ENCODE measurements at places on chromosomes 3 and 15. TPM values are rescaled to one million over a fixed set of nuclear protein-coding genes. Genes with fewer than 3 reads are reported as not detected.
A peak's percentile ranks its signal among the peaks of the same experiment; 100 is the strongest.

DNA sequence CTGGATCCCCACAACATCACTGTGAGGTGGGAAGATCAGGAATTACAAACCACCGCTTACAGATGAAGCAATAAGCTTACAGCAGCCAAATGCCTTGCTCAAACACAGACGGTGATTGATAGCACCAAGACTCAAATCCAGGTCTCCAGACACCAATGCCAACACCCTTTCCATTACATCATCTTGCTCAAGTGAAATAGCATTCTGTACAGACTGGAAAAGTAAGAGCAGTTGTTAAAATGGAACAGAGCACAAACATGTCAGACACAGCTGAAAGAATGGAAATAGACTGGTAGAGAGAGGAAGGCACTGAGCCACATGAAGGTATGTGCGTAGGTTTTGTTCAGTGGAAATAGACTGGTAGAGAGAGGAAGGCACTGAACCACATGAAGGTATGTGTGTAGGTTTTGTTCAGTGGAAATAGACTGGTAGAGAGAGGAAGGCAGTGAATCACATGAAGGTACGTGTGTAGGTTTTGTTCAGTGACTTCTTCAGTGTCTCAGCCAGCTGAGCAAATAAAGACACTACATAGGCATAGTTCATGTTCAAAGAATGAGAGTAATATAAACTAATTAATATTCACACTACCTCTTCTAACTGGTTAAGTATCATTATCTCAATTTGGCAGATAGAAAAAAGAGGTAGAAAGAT, 15.6 kb downstream of the CLDN1 start:
- DNase-seq, result no peak

DNA sequence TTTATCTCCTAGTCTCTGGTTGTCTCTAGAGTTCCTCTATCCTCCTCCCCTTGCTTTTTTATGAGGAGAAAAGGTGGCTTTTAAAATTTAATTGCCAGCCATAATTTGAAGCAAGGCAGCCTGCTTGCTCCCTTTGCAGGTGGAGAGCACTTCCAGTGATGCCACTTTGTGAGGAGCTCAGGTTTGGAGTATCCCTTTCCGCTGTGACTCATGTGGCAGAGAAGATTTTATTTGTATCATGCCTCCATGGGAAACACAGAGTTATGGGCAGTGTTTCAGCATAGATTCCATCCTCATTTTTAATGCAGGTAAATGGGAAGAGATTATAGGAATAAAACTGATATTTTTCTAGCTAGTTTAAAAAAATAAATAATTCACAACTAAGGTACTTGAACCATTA, 7.0 kb downstream of the PPM1L start:
- DNase-seq, result no peak

Gene FAM240A
- polyA plus RNA-seq, result not detected

GRCh38 chr3:95134693-95135413, 1072.0 kb downstream of the NSUN3 start:
- DNase-seq, result no peak

Gene IMPG2
- polyA plus RNA-seq, result 0.10 TPM

- DNase-seq, result no peak
These were observed 11.1 kb downstream of the ISG20 start for GRCh38 chr15:88649753-88650551.

GRCh38 chr3:60931452-60931851, 319.8 kb downstream of the FHIT start:
- no peak for DNase-seq

- no peak for DNase-seq
These were observed 177.7 kb downstream of the SMAD6 start for GRCh38 chr15:66879531-66880368.

- DNase-seq, result peak; percentile 87
These were observed 22.5 kb downstream of the POPDC2 start for GRCh38 chr3:119637679-119638477.

GRCh38 chr3:127497676-127498075, 92.9 kb downstream of the TPRA1 start:
- DNase-seq, result no peak

Gene ST8SIA2
- polyA plus RNA-seq, result not detected

GRCh38 chr3:48709051-48709461, 8.0 kb downstream of the IP6K2 start:
- no peak for DNase-seq

DNA sequence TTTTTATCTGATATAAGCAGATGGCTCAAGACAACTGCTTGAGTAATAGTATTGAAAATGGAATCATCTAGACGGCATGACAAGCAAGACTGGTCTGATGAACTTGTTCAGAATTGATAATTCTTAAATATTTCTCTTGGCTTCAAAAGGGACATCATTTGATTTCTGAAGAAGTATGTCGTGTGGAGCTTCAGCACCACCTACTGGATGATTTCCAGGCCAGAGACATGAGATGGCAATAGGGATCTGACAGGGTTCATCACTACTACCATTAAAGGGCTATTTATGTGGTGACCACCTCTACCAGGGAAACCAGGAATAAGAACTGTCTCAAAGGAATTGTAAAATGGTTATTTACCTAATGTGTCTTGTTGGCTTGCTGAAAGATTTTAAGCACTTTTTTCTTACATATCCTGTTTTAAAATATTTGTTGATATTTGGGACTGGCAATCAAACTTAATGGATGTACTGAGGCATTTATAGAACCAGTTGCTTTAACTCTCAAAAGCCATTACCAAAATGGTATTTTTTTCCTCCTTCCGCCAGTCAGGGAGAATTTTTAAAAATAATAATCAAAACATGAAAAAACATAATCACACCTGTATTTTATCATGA, 99.5 kb upstream of the FAM98B start:
- no peak for DNase-seq

Gene SLC28A1
- polyA plus RNA-seq, result not detected

DNA sequence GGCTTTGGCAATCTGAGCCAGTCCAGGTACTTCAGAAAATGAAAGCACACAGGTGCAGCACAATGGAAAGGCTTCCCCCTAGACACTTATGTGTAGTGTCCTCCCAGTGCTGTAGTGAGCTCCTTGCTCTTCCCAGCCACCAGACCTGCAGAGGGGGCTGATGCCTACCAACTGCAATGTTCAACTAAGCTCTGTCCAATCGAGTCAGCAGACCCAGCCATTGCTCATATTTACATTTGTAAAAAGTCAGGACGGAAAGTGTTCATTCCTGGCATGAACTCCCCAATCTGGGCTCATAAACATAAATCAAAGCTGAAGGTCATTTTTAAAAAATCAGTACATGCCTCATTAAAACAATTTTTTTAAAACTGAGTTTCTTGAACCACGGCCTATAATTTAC, 73.0 kb downstream of the FOXP1 start:
- DNase-seq, result no peak

DNA sequence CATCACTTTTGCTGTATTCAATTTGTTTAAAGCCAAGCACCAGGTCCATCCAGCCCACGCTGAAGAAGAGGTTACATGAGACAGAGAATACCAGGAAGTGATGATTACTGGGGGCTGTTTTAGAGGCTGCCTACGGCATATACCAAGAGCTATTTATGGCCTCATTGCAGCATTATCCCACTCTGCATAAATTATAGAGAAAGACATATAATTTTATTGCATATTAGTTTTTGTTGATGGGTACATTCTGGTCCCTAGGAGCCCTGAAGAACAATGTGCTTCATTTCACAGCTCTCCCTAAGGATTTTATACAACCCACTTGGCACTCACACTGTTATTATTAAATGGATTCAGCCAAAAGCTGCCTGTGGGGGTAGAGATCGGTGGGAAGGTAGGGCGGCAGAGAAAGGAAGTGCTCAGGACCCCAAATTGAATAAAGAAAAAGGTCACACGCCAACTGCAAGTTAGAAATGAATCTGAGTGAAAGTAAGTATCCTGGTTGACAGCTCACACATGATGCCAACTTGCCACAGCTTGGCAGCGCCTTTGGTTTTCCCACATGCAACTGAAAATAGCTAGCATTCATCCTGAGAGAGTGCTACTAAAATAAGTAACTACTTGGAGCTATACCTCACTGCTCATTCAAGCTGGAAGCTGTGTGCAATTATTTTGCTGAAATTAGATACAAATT, 73.7 kb downstream of the CCNL1 start:
- no peak for DNase-seq

GRCh38 chr3:65996589-65996988, 42.1 kb downstream of the MAGI1 start:
- DNase-seq, result no peak

Gene EOMES
- not detected for polyA plus RNA-seq

DNA sequence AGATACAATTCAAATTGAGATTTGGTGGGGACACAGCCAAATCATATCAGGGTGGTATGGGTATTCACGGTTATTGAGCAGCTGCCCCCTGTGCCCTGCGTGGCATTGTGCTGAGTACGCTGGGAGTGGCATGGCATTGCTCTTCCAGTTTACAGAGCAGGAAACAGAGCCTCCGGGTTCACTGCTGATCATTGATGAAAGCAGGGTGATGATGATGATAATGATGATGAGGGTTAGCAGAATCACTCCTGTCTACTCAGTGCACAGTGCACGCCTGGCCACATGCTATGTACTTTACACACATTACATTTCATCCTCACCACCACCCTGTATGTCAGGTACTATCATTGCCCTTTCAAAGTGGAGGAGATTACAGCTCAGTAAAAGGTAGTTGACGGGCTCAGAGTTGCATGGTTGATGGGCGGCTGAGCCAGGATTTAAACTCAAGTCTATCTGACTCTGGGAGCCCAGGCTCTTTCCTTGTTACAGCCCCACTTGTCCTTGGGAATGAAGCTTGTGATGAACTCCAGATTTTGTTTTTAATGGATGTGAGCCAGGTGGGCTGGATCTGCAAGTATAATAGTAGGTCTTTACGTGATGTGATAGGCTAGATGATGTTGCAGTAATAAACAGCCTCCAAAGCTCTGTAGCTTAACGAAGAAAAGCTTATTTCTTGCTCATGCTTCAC, 87.6 kb upstream of the MYZAP start:
- DNase-seq, result no peak

DNA sequence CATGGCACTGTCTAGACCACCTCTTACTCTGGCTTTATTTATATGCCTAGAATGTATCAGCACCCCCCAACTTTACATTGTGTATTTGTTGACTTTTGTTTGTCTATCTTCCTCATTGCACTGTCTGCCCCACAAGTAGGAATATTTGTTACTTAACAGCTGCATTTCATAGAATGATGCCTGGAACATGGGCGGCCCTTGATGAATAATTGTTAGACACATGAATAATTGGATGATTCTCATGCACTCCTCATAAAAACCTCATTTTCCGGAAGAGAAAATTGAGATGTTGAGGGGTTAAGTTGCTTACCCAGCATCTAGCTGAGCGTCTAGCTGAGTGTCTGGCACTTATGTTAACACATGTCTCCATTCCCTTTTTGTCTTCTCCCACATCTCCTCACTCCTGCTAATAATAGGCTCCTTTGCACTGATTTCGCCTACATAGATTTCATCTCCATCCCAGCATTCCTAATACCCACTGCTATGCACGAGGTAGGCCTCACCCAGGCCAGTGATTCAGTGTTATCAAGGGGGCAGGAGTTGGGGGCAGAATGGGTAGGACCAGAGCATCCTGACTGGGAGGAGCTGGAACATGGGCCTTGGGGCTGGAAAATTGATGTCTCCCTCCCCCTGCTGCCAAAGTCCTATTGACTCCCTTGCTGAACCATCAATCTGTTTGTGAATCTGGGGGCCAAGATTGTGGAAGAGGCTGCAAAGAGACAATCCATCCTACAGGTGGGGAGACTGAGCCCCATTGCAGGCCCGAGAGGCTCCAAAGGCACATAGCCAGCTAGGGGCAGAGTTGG, 7.8 kb upstream of the WNT7A start:
- no peak for DNase-seq

- DNase-seq, result no peak
These were observed 133.3 kb upstream of the ADPGK start for GRCh38 chr15:72916897-72917296.

Data from BJ (cell line).